Stimulated activated CD4-positive, alpha-beta T cell treated with anti-CD3 and anti-CD28 coated beads, Interleukin-12 subunit alpha, Interleukin-12 subunit beta, amount 100 ng/mL, for 24 hours (primary cell): ENCODE measurements at places on chromosomes 7 and 10.

- DNase-seq: no peak
Observed at GRCh38 chr7:114439581-114439980, 25.0 kb downstream of the FOXP2 start.

DNA sequence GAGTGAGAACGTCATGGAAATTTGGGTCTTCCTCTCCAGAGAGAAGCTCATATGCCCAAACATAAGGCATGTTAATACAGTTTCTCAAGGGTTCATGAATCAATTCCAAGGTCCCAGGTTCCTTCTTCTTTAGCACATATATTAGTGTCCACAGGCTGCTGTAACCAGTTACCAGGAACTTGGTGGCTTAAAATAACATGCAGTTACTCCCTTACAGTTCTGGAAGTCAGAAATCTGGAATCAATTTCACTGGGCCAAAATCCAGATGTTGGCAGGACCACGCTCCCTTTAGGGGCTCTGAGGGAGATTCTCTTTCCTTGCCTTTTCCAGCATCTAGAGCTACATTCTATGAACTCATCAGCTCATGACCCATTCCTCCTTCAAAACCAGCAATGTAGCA is 64.8 kb downstream of the MRC1 start:
- DNase-seq: no peak

DNA sequence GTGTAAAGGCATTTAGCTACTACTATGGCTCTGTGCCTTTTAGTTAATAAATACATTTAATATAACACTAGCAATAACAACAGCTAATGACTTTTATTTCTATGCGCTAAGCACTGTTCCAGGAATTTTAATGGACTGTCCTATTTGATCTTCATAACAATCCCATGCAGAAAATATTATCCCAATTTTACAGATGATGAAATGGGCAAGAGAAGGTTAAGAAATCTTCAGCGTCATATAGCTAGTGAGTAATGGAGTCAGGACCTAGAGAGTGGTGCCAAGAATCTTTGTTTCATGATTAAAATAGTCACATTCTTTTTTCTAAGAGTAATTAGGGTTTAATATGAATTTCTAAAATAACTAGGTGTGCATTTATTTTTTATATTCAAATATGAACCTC is 32.4 kb downstream of the ACTA2 start:
- DNase-seq: no peak

GRCh38 chr7:142585425-142585824 is 163.8 kb upstream of the PRSS1 start:
- DNase-seq: no peak

DNA sequence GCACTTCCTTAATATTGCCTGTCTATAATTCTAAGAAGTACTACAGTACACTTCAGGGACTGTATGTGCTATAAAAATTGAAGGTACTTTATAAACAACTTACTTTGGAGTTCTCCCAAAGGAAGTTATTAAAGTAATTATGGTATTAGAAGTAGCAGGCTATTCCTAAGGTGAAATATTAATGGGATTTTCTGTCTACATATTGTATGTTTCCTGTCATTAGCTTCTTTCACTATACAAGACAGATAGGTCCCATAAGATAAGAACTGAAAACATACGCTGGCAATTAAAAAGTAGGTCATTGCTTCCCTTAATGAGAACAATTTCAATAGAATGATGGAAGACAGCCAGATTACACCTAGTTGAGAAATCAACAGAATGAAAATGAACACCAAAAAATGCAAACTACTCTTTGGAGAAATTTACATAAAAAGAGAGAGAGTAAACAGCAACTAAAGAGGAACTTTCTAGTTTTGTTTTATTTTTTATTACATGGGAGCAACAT is 147.0 kb downstream of the HBP1 start:
- DNase-seq: no peak

DNA sequence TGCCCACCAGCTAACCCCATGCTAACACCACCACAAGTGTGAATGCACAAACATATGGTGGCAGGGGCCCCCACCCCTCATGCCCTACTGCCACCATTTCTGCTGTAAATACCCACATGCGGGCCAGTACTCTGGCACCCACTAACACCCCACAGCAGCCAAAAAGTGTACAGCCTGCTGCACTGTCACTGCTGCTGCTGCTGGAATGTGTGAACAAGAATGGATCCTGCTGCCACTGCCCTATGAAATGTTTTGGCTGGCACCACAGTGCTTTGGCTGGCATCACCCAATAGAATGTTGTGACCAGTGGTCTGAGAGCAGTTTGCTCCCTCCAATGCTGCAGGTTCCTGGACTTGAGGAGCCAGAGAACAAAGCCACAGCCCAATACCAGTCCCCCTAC is 606.6 kb upstream of the SORCS1 start:
- DNase-seq: no peak

GRCh38 chr10:47059606-47060311 is 148.5 kb downstream of the PTPN20 start:
- DNase-seq: no peak
